ENCODE measurements at places on chromosomes 11 and 22.
A peak's percentile ranks its signal among the peaks of the same experiment; 100 is the strongest.

GRCh38 chr11:19537803-19538453 is 174.7 kb upstream of the NAV2 start:
- no peak for DNase-seq

DNA sequence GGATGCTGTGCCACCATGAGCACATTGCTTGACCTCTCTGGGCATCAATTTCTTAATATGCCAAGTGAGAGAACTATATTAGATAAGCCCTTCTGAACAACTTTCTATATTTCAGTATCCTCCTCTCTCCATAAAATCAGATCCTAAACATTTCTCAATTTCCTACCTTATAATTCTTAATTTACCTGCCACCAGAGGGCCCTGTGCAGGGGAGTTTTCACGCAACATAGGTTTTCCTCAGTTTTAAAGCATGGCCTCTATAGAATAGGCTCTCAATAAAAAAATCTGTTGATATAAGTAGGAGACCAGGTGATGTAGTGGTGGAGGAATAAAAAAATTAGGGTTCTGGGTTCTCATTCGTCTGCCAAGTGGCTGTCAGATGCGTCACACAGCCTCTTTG is 83.7 kb upstream of the DBX1 start:
- no peak for DNase-seq

- no peak for DNase-seq
Measured at GRCh38 chr22:38652859-38653258, 3.3 kb downstream of the FAM227A start.

- peak; percentile 30 for DNase-seq
Measured at GRCh38 chr11:57903441-57904123, 120.1 kb upstream of the OR9Q1 start.

GRCh38 chr11:64652586-64653387 is 61.8 kb downstream of the SLC22A12 start:
- peak; percentile 71 for DNase-seq

DNA sequence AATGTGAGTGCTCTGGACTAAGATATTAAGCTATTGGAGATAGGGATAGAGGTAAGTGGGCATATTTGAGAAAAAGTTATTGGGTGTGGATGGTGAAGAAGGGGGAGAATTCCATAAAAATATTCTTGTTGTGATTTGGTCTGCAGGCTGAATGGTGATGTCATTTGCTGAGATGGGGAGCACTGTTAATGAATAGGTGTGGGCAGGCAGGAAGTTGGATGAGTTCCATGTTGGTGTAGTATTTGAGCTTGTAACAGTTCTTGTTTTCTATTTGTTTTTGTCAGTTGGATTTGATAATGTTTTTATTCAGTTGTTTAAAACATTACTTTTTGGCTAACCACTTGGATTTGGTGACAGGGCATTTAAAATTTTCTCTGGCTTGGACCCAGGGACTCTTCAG is 168.8 kb downstream of the C11orf87 start:
- DNase-seq, result no peak

DNA sequence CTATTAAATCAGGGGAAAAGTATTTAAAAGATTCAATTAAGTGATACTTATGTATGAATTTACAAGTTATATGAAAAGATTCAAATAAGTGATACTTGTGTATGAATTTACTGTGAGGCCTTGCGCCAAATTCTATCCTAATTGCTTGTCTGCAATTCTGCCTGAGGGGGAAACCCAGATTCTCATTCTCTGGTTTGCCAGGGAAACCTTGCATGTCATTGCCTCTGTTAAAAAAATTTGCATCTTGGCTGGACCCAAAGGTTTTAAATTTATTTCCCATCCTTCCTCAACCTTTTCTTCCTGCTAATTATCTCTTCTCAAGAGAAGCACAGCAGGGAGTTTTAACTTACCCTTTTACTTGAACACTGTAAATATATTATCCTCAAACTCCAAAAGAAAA is 13.8 kb downstream of the OLFML1 start:
- DNase-seq, result no peak

DNA sequence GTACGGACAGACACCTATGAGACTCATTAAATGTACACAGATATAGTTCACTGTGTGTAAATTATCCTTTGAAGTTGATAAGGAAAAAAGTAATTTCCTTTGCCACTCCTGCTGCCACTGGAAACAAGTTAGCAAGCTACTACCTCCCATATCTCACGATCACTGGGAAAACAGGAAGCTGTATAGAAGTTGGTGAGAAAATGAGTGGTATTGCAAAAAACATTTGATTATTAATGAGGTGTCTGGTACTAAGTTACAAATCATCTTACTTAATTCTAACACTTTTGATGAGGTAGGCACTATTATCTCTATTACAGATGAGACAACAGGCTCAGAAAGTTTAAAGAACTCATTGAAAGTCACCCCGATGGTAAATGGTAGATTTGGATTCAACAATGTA is 68.5 kb downstream of the GAB2 start:
- no peak for DNase-seq

- DNase-seq, result no peak
Measured at GRCh38 chr11:87840786-87841185, 334.5 kb downstream of the RAB38 start.

- no peak for DNase-seq
Measured at GRCh38 chr11:22458161-22458560, 120.0 kb downstream of the SLC17A6 start.

- DNase-seq, result no peak
Measured at GRCh38 chr11:77752516-77752915, 68.0 kb downstream of the RSF1 start.

GRCh38 chr11:108824545-108824944 is 159.7 kb downstream of the DDX10 start:
- DNase-seq, result no peak

- DNase-seq, result no peak
Measured at GRCh38 chr11:133984828-133985227, 28.1 kb upstream of the IGSF9B start.

DNA sequence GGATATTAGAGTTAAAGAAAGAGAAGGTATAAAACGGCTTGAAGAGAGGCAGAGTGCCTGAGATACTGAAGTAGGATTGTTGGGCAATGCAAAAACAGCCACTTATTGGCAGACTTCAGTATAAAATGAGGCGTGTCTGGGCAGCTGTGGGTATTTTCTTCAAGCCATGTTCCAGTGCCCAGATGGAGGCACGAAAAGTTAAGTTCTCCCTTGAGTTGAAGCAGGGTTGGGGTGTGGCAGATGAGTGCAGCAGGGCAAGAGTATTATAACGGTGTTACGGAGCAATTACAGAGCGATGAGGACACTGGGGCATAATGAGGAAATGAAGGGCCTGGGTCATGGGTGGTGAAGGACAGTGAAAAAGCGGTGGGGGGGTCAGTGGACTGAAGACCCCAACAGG is 73.7 kb upstream of the CREB3L1 start:
- DNase-seq, result no peak

- no peak for DNase-seq
Measured at GRCh38 chr22:37972527-37972926, 11.8 kb downstream of the SOX10 start.

DNA sequence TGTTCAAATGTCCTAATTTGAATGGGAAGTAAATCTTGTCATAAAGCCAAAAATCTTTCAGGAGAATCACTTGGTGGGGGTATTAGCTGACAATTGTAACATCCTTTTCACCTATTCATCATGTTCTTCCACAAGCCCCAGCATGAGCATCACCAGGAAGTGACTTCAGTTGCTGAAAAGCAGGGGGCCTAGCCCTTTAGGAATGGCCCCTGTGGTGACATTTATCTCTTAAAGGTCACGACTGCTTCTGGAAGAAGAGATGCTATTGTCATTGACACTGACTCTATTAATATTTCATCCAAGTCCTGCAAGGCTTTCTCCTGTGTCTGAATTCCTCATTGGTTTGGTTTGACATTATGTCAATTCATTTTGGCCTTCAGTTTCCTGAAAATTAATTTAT is 92.6 kb downstream of the OR5AK2 start:
- no peak for DNase-seq

GRCh38 chr11:75031224-75031753 is 42.6 kb downstream of the NEU3 start:
- no peak for DNase-seq

- no peak for DNase-seq
Measured at GRCh38 chr11:130211144-130211543, 51.6 kb downstream of the ST14 start.

DNA sequence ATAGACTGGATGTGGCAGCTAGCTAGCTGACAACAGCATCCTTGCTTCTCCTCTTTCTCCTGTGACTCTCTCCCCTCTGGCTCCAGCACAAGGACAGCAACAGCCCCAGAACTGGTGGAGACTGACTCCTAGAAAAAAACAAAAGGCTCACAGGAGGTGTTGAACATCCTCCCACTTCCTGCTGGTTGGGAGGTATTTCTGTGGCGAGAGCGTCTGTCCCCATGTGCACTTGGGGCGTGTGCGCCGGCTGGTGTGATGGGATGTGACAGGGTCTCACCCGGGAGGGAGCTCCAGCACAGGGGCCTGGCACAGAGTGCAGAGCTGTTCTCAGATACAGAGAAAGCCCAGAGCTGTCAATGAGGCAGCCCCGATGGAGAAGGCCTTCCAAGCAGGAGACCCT is 107.2 kb upstream of the E2F8 start:
- DNase-seq, result no peak

- DNase-seq, result no peak
Measured at GRCh38 chr11:134592391-134592990, 180.4 kb upstream of the B3GAT1 start.

DNA sequence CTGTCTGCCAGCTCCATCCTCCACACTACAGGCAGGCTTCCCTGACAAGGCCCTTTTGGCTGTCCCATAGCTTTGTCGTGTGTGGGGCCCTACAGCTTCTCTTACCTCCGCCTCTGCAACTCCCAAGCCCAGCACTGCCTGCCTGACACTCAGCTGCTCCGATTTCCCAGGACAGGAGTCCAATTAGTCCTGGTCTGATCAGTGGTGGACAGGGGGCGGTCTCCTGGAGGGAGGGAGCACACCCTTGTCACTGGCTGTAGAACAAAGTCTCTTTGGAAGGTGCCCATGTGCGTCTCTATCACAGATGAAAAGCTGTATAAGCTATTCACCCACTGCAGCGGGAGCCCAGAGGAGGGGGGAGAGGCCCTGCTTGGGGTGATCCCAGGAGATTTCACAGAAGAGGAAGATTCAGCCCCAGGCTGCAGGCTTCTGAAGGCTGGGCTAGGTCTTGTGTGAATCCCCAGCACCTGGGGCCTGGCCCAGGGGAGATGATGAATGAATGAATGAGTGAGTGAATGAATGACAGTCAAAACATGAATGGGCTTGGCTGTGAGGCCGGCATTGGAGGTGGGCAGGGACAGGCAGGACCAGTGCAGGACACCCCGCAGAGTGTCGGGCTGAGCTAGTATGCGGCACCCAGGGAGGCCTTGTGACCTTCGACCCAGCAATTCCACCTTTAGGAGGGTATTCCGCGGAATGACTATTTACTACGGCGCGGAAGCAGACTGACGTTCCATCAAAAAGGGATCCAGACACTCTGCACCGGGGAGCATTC is 142.4 kb downstream of the CACNA1I start:
- DNase-seq, result no peak

DNA sequence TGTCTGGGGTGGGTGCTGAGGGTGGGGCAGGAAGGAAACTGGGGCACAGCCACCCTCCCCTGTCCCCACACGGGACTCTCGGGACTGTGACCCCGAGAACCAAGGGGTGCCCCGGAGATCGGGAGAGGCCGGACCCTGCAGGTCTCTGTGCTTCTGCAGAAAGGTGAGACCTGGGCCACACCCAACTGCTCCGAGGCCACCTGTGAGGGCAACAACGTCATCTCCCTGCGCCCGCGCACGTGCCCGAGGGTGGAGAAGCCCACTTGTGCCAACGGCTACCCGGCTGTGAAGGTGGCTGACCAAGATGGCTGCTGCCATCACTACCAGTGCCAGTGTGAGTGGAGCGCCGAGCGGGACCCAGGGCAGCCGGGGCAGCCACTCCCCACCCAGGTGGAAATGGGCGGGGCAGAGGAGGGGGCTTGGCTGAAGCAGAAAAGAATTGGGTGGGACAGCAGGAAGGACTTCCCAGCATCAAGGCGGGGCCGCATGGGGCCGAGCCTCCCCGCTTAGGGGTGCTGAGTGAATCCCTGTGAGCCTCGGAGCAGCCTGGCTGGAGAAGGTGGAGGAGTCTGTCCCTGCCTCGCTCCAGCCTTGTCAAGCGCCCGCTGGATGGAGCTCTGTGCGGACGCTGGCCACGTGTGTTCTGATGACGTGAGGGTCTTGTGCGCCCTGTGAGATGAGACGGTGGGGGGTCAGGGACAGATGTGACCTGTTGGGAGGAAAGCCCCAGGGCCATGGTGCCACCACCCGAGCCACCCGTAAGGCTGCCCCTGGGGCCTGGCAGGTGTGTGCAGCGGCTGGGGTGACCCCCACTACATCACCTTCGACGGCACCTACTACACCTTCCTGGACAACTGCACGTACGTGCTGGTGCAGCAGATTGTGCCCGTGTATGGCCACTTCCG is 29.3 kb upstream of the MUC5B start:
- DNase-seq, result no peak

GRCh38 chr22:26823966-26824365 is 166.6 kb downstream of the MIAT start:
- no peak for DNase-seq

- DNase-seq, result no peak
Measured at GRCh38 chr22:19520007-19520406, 4.2 kb downstream of the CLDN5 start.

GRCh38 chr11:7977232-7977917 is 9.8 kb upstream of the EIF3F start:
- DNase-seq, result peak; percentile 24

DNA sequence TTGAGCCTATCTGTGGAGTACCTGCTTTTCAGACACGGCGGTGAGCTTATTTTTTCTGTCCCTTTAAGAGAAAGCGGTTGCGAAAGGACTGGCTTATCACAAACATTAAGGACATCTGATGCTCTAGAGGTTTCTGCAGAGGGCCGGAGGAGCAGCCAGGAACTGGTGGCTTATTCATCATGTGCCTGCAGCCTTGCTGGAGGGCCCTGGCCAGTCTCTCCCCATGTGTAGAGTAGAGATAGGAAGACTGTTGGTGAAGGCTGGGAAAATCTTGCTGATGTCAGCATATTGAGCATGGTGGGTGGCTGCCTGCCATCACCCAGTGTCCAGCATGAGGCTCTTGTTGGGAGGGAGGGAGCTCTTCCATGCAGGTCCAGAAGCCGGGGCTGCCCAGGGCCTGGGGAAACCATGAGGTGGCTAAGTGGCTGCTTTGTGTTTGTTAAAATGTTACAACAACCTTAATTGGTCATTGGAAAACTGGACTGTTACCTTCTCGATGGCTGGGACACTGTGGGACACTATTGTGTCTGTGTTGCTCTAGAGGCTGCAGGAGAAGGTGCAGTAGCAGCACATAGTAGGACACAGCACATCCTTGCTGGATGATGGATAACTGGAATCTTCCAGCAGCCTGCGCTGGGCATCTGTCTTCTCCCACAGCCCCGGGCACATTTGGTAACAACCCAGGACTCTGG is 54.3 kb downstream of the TSPAN18 start:
- no peak for DNase-seq

- no peak for DNase-seq
Measured at GRCh38 chr22:17130199-17130598, 9.0 kb upstream of the TMEM121B start.
